Muscle of arm (tissue), 14 donors: ENCODE measurements at places on chromosomes 1 and 21.

DNA sequence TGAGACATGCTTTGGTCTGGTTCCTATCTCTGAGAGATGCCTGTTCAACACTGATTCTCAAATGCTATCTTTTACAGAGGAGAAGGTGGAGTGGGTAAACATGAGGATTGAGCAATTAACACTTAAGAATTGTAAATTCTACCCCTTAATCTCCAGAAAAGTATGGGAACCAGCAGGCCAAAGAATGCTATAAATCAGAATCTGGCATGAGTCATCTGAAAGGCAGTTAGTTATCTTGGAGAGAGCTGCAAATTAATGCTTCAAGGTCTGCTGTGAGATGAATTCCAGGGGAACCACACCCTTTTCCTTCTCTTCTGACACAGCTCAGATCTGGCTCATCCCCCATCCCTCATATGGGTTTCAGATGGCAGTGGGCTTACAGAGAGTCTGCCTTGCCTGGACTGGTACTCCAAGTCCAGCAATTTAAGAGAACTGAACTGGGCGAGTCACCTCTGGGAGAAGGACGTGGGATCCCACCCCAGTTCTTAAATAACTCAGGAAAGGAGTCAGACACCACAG lies 5.2 kb downstream of the S100A10 start:
- no peak for DNase-seq

DNA sequence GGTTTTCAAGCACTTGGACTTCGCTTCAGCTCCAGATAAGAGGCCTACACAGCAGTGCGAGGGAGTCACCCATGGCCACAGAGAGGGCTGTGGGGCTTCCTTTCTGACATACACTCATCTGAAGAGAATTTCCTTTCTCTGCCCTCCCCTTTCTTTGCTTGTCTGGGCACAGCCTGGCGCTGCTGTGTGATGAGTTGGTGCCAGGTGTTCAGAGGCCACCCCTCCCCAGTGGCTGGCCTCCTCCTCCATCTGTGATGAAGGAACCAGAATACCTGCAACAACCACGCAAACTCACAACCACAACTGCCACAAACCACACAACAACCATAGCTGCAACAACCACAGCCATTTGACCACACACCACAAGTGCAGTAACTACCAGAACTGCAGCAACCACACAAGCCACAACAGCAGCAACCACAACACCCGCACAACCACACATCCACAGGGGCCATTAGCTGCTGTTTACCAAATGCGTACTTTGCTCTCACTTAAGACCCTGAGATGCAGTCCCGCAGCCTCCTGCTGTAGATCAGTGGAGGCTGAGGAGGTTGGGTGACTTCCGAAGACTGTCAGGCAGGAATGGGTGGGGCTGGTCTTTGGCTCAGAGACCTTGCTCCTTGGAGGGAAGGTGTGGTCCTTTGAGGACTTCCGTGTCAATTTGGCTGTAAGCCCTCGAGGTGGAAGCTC lies 71.1 kb downstream of the IER5 start:
- no peak for DNase-seq

DNA sequence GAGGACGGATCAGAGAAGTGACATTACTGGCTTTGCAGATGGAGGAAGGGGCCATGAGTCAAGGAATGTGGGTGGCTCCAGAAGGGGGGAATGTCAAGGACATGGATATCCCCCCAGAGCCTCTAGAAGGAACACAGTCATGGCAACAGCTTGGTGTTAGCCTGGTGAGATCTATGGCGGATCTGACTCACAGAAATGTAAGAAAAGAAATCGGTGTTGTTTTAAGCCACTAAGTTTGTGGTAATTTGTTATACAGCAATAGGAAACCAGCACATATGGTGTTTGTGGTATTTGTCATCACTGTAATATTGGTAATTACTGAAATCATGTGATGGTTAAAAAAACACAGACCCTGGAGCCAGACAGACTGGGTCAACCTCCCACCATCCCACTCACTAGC lies 236.2 kb downstream of the SETD4 start:
- DNase-seq: no peak

DNA sequence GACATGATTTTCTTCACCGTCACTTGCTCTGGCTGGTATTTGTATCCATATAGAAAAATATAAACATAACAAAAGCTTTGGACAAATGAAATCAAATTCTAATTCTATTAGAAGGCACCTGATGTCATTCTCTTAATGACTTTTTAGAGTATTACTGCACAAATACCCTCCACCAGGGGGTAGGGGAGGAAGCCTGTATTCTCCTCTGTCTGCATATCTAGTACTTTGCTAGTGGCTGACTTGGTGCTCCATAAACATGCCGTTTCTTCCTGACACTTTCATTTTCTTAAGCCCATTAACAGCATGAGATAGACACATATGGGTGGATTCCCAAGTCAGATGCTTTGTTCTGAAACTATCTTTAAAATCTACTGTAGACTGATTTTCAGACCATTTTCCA lies 20.6 kb upstream of the KCNJ15 start:
- DNase-seq: no peak

- DNase-seq: no peak
Measured at GRCh38 chr1:225480825-225481434, 53.1 kb upstream of the LBR start.

GRCh38 chr1:228767636-228768354 lies 32.5 kb downstream of the RHOU start:
- no peak for DNase-seq

- DNase-seq: no peak
Measured at GRCh38 chr1:19472174-19472573, 13.2 kb downstream of the CAPZB start.

DNA sequence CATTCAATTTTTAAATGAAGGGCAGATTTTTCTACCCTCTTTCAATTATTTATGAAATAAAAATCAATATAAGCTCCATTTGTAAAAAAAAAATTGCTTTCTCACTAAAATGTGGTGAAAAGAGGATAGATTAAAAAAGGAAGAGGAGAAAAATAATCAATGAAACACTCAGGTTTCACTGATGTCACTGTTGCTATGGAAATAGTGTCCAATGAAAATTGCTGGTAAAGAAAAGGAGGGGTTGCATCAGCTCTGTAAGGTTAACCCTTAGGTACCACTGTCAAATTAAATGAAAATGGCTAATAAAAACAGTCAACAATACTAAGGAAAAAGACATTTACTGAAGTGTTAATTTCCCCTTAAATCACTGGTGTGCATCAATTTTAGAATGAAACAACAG lies 91.6 kb upstream of the TTC39A start:
- peak; percentile 79 for DNase-seq

DNA sequence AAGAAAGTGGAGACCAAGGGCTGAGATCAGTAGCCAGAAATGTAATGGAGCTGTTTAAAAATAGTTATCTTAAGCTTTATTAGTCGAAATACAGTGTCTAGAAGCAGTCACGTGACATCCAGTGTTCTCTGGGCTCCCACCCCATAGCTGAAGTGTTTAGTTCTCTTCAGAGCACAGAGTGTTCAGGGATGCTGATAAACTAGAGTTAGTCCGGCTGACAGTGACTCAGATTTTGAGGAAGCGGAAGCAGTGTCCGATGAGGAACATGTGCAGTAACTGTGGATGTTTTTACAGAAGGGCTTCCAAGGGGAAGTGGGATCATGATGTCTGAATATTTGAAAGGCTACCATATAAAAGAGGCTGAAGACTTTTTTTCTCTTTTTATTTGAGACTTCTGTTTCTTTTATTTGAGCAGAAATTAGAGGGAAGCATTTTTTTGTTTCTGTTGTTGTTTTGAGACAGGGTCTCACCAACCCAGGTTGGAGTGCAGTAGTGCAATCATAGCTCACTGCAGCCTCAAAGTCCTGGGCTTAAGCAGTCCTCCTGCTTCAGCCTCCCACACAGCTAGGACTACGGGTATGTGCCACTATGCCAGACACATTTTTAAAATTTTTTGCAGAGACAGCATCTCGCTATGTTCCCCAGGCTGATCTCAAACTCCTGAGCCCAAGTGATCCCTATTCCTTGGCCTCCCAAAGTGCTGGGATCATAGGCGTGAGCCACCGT lies 124.2 kb downstream of the GALNT2 start:
- DNase-seq: no peak

DNA sequence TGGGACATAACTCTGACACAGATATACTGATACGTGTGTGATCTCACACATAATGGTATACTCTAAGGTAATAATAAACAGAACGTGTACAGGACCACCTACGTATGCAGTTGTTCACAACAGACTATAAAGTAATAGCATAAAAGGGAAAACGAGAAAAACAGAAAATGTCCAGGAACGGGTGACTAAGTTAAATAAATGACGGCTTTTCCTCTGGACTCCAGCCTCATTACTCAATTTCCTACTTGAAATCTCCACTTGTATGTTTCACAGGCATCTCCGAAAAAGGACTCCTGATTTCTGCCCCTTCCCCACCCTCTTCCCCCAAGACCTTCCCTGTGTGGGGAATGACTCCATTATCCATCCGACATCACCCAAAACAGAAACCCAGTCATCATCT lies 95.1 kb downstream of the JAK1 start:
- no peak for DNase-seq

DNA sequence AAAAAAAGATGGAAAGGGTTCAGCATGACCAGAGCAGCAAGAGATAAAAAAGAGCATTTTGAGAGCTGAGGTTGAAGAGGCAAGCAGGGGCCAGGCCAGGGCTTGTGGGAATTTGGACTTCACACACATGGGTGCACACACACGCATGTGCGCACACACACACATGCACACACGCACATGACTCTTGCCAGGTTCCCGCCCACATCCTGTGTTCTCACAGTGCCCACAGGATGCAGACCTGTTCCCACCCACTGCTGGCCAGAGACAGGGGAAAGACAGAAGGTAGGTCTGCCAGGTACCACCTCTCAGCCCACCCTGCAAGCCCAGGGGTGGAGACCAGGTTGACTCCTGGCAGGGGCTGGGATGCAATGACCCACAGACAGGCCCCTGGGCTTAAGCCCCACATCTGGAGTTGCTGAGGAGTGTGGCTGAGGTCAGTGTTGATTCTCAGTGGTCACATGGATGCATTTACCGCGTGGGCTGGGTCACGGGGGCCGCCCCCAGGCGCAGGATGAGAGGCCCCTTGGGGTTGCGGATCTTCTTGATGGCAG lies 4.4 kb downstream of the COL16A1 start:
- DNase-seq: no peak

DNA sequence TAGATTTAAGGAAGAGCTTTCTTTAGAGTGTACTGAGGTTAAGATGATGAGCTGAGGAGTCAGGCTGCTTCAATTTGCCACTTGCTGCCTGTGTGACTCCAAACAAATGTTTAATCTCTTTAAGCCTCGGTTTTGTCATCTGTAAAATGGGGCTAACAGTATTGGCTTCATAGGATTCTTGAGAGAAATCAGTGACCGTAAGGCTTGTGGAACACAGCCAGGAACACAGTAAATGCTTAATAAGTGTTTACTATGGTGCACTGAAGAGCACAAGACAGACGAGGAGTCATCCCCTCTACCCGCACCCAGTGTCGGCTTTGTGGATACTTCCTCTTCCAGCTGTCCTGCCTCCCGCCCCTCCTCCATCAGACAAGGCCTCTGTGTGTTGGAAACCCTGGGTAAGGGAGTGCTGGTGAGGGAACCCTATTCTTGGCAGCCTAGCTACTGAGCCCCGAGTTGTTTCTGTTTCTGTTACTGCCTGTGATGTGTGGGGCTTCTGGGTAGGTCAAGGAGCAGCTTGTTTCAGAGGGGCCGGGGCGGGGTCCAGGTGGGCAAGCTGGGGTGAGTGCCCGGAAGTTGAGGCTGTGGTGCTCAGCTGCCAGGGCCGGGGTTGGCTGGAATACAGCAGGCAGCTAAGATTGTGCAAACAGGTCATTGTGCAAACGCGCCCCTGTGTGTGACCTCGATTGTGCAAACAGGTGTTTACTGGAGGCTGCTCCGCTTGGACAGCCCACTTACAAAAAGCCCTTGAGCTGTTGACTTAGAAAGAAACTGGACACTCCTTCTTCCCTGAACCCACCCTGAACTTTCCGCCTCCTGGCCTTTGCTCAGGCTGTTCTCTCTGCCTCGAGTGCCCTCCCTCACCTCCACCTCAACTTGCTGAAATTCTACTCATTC lies 4.0 kb upstream of the CSF3R start:
- no peak for DNase-seq

GRCh38 chr1:236287757-236288619 lies 6.2 kb upstream of the ERO1B start:
- no peak for DNase-seq

- no peak for DNase-seq
Measured at GRCh38 chr1:244012202-244012601, 38.9 kb upstream of the ZBTB18 start.

DNA sequence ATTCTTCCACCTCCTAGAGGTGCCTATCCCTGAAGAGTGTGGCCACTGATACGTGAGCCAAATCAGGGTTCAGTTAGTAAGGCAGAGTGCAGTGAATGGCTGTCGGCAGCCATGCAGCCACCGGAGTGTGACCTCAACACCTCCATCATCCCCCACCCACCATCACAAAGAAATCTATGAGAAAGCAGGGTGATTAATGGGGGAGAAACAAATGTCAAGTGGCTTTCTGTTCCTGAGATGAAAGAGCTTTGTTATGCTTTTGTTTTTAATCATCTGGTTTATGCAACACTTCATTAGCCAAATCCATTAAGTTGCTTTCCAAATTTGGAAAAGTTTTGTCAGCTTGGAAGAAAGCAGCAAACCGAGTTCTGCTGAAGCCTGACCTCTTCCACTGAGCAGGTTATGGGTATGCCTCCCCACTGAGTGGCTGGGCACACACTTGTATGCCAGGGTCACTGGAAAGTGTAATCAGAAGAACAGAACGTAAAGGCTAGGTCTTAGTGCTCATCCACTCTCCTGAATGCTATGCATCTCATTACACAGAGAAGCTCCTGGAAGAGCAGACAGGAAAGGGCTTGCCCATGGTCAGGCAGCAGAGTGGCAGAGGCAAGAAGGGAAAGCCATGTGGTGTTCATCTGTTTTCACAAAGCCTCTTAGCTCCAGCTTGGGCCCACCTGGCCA lies 57.1 kb upstream of the ATP1B1 start:
- DNase-seq: no peak

DNA sequence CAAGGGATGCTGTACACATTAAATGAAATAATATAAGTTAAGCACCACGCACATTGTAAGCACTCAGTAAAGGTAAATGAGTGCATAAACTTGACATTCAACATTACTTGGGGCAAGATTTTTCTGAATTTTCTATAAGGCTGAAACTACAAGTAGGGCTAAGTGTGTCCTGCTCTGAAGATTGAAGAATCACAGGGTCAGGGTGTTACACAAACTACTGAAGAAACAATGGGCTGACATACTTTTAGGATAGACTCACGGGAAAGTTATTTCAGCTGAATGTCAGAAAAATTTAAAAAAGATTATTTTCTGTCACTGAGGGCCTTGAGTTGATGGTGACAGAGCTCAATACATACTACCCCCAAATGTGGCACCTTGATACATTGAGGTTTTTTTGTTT lies 644.2 kb upstream of the PLXNA2 start:
- DNase-seq: no peak

DNA sequence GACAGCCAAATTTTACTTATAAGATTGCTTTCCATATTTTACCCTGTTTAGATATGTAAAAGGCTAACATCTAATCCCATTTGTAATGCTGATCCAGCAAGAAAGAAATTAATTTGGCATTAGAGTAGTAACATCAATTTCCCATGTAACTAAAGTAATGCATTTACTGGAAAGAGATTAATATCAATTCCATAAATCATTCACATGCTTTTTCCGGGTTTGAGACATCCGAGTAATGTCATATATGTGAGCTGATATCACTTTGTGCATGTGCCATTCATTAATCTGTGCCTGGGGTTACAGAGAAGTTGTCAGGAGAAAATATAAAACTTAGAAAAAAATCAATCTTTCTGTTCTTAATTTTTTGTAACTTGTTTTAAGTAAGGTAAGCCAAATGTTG lies 206.1 kb downstream of the AGBL4 start:
- no peak for DNase-seq

GRCh38 chr1:212490276-212490675 lies 57.6 kb downstream of the NENF start:
- no peak for DNase-seq

GRCh38 chr1:224106568-224107281 lies 7.2 kb upstream of the FBXO28 start:
- no peak for DNase-seq
